ENCODE measurements at places on chromosomes 11 and 22.

- no peak for DNase-seq
Measured at GRCh38 chr11:27545946-27546345, 39.4 kb upstream of the LIN7C start.

DNA sequence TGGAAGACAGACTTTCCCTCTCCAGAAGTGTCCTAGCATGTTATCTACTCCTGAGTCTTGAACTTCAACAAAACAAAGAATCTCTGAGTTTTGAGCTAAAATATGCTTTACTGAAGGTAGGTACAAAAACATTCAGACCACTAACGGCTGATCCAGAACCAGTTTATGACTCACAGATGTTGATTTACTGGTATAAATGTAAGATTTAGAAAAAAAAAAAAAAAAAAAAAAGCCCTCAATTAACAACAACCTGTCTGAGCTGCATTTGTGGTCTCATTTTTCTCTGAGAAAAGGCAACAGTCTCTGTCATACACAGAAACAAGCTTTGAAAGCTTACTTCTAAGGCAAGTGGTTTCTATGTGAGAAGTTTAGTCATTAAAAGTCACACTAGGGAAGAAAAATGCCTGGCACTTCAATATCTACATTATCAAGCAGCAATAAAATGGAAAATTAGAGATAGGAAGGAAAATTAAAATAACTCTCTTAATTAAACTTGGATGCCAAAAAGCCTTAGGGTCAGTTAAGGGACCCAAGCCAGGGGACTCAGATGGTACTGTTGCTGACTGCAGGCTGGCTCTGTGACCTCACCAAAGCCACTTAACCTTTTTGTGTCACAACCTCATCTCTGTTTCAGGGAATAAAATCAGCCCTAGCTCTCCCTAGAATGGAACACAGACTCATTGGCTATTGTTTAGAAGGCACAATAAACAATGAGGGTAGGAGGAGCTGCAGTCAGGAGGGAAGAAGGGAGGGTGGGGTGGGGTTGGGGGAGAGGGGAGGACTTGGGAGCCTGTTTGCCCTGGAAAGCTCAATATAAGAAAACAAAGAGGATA, 61.7 kb downstream of the ETS1 start:
- DNase-seq = peak; percentile 83

DNA sequence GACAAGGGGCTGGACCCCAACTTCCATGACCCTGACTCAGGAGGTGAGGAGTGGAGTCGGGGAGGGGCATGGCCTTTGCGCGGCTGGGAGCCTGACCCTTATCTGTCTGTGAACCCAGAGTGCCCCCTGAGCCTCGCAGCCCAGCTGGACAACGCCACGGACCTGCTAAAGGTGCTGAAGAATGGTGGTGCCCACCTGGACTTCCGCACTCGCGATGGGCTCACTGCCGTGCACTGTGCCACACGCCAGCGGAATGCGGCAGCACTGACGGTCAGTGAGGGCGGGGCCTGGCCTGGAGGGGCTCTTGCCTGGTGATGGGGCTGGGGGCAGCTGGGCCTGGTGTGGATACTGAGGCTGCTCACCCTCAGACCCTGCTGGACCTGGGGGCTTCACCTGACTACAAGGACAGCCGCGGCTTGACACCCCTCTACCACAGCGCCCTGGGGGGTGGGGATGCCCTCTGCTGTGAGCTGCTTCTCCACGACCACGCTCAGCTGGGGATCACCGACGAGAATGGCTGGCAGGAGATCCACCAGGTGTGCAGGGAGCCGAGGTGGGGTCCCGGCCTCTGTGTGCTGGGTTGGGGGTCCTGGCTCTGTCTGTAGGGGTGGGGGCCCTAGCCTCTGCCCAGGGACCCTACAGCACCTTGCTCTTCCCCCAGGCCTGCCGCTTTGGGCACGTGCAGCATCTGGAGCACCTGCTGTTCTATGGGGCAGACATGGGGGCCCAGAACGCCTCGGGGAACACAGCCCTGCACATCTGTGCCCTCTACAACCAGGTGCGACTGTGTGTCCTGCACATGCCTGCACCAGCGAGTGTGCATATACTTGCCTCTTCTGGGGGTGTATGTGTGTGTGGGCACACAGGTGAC, 6.3 kb downstream of the SHANK3 start:
- DNase-seq = no peak

DNA sequence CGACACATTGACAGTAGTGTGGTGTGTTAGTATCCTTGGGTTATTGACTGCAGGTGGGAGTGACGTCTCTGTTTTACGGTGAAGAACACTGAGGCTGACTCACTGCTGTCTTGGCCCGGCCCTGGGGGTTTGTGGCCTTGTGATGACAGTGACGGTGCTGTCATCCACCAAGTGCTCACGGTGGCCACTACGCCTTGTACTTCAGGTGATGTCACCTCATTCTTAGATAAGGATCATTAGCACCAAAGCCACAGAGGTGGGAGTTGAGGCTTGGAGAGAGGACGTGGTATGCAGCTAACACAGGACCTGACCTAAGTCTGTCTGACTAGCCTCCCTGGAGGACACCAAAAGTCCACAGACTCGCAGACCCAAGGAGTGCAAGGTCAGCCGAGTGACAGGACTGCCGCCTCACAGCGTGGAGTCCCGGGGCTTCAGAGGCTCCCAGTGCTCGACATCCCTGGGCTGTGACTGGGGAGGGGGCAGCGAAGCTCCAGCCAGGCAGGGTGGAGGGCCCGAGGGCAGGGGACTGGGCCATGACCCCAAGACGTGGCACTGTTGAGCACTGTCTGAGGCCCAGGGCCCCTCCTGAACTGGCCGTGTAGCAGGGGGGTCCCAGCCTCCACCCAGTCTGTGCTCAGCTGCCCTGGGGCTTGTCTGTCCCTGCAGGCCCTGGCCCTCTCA, 56.5 kb downstream of the NAT10 start:
- DNase-seq = no peak

DNA sequence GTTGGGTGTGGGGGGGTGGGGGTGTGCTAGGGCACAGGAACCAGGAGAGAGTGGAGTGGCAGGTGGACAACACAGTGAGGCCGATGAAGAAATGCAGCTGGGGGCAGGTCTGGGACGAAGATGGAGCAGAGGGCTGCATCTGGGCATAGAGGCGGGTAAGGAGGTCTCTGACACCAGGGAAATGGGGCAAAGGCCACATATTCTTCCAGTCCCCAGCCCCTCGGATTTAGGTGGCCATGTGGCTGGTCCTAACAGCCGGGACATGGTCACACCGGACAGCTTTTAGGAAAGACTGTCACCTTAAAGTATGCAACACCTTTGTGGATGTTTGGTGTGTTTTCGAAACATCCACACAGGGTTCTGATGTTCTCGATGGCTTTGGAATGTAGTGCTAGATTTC, 5.0 kb upstream of the PARVG start:
- no peak for DNase-seq

- no peak for DNase-seq
Measured at GRCh38 chr11:47378010-47378835, at the start of gene SPI1. Gene SPI1, minus strand, starts transcription at chr11:47378547. Its CDS starts 194 bp downstream, at chr11:47378353.

DNA sequence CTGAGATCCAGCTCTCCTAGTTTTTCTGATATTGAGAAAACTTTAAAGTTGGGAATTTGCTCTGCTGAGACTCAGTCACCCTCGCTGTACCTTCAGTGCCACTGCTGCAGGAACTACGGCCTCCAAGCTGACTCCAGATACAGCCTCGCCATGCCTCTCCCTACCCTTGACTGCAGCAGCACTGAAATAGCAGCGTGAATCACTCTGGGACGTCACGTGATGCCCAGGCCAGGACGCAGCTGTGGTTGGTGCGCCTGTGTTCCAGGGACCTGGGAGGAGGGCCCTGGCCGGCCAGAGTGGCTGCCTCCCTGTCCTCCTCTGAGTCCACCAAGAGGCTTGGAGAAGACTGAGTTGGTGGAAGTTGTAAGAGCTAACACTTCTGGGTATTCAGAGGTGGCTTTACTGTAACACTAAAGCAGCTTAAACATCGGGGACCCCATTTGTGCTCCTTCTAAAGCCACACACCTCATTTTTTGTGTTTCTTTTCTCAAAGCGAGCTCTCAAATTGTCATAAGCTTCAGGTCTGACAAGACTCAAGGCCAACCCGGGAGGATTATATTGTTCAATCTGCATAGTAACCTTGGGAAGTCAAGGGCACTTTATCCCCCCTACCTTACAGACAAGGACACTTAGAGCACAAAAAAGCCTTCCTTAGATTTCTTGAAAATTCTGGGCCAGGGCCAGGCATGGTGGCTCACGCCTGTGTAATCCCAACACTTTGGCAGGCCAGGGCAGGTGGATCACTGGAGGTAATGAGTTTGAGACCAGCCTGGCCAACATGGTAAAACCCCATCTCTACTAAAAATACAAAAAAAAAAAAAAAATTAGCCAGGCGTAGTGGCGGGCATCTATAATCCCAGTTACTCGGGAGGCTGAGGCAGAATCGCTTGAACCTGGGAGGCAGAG, 4.2 kb upstream of the STIP1 start:
- peak; percentile 92 for DNase-seq

DNA sequence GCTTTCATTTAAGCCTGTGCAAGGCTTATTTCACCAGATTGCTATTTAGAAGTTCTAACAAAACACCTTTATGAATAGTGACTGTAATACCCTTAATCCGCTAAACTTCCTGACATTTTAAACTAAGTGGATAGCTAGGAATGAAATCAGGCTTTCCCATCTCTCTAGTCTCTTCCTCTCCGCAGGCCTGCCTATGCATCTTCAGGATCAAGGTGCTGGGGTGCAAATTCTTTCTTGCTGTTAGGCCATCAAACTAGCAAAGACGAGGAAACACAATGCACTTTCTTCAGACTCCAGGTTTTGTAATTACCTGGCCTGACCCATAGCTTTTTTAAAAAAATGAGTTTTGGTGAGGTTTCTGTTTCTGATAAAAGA, 149.4 kb downstream of the DBX1 start:
- DNase-seq = no peak

DNA sequence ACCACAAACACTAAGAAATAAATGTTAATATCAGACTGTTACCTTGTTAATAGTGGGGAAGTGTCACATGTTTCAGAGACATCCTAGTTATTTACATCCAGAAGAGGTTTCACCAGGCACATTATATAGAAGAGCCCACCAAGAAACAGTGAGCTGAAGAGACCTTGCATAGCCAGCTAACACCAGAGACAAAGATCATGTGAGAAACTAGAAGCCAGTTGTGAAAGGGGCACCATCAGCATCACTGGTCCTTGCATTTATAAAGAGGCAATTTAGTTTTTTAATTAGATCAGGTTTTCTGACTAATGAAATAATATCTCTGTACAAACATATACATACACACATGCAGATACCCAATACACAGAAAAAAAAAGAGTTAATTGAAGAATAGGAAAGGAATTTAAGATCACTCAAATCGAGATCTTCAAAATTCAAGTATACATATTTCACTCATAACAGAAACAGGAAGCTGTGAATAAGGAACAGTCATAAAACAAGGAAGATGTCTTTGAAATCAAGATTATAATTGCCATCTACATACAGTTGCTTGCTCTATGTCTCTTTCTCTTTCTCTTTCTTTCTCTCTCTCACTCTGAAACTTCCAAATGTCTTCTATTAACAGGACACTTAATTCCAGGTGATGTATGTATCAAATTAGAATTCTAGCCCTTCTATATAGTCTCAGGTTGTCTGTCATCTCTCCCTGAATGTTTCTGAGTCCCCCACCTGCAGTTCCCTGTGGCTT, 348.7 kb downstream of the ETS1 start:
- DNase-seq = no peak

GRCh38 chr22:20424932-20425565, 12.6 kb downstream of the SCARF2 start:
- DNase-seq = peak; percentile 67

DNA sequence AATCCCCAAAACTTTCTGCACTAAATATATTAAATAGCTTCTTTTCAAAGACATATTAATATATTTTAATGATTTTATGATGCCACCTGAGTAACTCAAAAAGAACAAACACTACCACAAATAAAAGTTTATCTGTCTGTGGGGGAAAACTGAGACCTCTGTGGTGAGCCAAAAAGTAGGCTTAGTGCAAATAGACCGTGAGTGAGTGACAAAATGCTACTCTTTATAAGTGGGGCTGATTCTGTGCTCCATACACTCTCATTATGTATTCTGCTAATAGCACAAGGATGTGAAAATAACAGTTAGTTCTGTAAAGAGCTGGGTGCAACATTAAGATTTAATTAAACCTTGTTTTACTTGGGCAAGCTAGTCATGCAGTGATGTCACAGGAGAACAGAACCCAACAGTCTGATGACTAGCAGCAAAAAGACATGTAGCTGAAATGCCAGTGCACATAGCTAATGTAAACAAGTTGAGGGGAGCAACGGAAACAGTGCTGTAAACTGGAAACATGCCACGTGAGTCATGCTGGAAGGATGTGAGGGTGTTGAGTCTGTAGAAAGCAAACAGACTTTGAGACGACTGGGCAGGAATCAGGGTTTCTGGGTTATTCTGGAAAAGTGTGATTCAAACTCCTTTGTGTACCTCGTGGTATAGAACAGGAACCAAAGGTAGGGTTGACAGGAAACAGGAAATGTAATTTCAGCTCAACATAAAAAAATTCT, 1130.4 kb downstream of the LRRC4C start:
- peak; percentile 100 for DNase-seq

DNA sequence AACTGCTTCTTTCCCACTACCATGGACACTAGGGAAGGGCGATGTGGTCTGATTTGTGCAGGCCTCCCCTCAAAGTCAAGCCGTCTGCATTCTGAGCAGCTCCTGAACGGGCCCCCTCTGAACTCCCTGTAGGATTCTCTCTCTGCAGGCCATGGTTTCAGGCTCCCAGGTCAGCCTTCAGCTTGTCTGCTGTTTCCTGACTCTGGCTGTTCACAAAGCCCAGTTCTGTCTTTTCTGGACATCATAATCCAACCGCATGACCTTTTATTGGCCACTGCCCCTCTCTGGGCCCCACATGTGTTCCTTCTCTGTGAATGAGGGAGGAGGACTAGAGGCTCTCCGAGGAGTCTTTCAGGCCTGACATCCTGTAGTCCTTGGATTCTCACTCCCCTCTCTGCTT, 161.0 kb downstream of the FEZ1 start:
- no peak for DNase-seq

DNA sequence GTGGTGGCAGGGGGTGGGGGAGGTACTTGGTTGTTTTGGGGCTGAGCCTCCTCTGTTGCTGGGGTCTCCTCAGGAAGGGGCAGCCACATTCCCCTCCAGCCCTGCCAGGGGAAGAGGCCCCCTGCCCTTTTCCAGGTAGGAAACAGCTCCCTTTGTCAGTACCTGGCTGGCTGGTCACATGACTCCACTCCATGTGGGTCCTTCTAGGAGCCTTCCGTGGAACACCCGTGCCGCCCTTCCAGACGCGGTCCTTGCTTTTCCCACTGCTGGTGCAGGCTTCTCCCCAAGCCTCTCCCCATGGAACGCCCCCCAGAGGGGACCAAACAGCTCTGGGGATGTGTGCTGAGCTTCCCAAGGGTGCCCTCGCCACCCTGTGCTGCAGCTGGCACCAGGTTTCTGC, 19.9 kb downstream of the IFT27 start:
- no peak for DNase-seq

GRCh38 chr11:83292709-83293456, 6.7 kb upstream of the CCDC90B start:
- peak; percentile 67 for DNase-seq

- no peak for DNase-seq
Measured at GRCh38 chr11:17547932-17548331, 873 bp downstream of the OTOG start.

DNA sequence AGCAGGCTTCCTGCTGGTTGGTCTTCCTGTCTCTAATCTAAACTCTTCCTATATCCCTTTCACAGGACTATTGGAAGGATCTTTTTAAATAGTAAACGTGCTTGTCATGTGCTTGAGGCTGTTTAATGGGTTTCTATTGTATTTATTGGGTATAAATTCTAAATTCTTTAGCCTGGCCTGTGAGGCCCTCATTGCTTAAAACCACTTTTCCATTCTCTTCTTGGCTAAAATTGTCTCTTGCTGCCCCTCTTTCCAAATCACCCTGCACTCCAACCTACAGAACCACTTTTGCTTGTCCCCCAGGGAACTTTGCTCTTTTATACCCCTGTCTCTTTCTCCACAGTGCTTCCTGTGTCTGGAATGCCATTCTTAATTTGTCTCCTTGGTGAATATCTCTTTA, 46.4 kb upstream of the MUC15 start:
- no peak for DNase-seq

Data from astrocyte of the spinal cord (primary cell).